ENCODE measurements at places on chromosomes 3 and 15. TPM values are rescaled to one million over a fixed set of nuclear protein-coding genes. Genes with fewer than 3 reads are reported as not detected.

Gene TMEM207
- not detected for total RNA-seq

Gene CLDN16
- total RNA-seq = not detected

Gene MEIS2
- 103 TPM for total RNA-seq

Gene TM4SF18
- total RNA-seq = 13.4 TPM

Gene CCR1
- total RNA-seq = 16.2 TPM
